Stimulated activated CD8-positive, alpha-beta memory T cell treated with anti-CD3 and anti-CD28 coated beads, Interleukin-7, amount 100 ng/mL, for 1 hour (primary cell): ENCODE measurements at places on chromosomes 1 and 21.

DNA sequence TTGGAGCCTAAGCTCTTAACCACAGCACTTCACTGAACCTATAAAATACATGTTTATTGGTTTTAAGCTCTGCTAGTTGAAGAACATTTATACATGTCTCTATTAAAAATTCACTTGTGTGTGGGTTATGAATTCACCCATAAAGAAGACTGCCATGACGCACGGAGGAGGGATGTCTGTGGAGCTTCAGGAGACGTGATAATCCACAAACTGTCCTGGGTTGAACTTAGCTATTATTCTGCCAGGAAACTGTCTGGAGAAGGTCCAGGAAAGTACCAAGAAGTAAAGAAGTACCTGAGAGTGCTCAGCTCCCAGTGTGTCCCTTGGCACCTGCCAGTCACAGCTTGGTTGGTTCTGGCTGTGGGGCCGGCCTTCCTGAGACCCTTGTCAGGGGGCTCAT is 56.3 kb downstream of the DDR2 start:
- no peak for DNase-seq

DNA sequence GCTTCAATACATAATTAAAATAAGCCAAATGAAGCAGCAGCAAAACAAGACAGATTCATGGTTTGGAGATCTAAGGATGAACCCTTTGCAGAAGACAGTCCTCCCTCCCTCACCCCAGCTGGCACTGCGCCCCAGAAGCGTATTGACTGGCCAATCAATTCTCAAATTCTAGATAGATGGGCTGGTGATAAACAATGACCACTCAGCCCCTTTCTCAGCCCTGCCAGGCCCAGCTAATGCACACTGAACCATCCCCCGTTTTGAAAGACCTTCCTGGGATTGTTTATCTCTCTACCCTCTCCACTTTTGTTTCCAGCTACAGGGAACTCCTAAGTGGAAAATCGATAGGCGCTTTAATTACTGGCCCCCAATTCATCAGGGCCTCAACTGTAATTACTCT is 29.0 kb downstream of the TNR start:
- no peak for DNase-seq

DNA sequence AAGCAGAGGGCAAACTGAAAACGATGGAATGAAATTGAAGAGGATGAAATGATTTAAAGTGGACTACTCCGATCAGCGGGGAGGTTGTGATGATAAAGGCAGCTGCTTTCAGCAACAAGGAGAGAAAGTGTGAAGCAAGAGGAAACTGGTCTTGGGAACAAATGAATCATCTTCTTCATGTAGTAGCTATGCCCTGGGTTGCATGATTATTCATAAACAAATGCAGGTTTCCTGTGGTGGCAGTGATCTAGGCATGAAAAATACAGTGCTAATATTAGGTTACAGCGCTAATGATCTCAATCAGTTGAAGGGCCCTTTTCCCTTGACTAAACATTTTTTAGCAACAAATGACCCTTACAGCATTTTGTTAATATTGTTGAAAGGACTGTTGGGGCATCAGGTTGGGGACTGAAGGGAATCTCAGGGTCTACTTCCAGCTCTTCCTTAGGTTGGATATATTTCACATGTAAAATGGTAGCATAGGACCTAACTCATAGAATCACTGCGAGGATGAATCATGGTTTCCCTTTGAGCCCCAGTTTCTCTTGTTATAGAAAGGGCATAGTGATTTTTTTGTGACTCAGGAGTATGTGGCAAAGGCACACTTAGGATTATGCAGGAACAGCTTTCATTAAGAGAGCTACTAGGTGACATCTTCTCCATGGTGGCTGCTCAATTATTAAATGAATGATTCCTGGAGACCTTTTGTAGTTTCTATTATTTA is 1.9 kb upstream of the ZFYVE9 start:
- DNase-seq: no peak

- DNase-seq: no peak
Observed at GRCh38 chr1:110718452-110718851, 43.7 kb upstream of the KCNA3 start.

GRCh38 chr1:193538680-193539079 is 352.3 kb upstream of the B3GALT2 start:
- DNase-seq: no peak

GRCh38 chr1:156045076-156045475 is 8.5 kb downstream of the UBQLN4 start:
- no peak for DNase-seq

DNA sequence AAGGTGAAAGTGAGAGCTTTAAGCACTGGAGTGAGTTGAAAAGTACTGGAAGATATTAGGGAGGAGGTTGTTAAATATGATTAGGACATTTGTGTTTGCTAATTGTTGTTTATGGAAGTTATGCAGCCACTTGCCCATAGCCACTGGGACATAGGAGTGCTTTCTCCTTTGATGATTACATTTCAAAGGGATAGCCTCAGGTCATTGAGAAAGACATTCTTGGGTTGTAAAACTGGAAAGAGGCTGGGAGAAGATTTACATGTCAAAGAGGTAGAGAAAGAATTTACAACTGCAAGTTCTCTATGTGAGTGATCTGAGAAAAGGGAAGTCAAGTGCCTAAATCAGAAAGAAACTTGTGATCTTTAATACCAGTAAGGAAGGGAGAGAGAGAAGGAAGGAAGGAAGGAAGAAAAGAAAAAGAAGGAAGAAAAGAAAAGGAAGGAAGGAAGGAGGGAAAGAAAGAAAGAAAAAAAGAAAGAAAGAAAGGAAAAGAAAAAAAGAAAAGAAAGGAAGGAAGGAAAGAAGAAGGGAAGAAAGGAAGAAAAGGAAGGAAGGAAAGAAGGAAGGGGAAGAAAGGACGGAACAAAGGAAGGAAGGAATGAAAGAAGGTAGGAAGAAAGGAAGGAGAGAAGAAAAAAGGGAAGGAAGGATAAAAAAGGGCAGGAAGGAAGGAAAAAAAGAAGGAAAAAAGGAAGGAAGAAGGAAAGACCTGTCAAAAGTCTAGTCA is 284.6 kb upstream of the DPYD start:
- no peak for DNase-seq

DNA sequence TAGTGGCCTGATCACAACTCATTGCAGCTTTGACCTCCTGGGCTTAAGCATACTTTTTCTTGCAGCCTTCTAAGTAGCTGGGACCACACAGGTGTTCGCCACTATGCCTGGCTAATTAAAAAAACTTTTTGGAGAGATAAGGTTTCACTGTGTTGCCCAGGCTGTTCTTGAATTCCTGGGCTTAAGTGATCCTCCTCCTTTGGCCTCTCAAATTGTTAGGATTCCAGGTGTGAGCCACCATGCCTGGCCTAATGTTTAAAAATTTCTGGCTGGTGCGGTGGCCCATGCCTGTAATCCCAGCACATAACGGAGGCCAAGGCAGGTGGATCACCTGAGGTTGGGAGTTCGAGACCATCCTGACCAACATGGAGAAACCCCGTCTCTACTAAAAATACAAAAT is 24.4 kb downstream of the YTHDF2 start:
- no peak for DNase-seq

GRCh38 chr1:66035616-66036245 is 243.0 kb downstream of the PDE4B start:
- DNase-seq: no peak

DNA sequence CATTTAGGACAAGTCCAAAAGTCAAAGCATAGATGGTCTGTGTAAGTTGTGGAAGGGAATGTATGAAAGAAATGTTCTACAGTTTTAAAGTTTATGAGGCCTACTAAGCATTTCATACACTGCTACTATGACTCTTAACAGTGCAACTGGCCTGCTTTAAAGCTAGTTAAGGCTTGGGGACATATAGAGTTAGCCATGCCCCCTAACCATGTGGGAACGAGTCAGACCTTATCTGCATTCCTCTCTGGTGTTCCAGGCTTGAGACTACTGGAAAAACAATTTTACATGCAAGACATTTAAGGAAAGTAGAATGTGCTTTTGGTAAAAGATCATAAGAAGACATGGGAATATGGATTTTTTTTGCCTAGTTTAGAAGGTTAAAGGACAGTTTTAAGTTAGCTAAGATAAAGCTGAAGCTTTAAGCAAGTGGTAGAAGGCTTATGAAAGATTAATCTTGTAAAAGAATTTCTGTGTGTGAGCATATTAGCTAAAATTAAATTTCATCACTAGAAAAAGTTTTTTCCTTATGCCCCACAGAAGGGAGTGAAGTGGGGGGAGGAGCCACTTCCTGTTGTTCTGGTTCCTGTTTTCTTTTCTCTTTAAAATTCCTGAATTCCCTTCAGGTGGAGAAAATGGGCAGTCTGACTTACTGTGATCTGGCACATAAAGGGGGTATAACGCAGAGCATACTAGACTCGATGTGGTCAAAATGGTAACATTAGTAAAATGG is 8.9 kb upstream of the CD48 start:
- DNase-seq: no peak

DNA sequence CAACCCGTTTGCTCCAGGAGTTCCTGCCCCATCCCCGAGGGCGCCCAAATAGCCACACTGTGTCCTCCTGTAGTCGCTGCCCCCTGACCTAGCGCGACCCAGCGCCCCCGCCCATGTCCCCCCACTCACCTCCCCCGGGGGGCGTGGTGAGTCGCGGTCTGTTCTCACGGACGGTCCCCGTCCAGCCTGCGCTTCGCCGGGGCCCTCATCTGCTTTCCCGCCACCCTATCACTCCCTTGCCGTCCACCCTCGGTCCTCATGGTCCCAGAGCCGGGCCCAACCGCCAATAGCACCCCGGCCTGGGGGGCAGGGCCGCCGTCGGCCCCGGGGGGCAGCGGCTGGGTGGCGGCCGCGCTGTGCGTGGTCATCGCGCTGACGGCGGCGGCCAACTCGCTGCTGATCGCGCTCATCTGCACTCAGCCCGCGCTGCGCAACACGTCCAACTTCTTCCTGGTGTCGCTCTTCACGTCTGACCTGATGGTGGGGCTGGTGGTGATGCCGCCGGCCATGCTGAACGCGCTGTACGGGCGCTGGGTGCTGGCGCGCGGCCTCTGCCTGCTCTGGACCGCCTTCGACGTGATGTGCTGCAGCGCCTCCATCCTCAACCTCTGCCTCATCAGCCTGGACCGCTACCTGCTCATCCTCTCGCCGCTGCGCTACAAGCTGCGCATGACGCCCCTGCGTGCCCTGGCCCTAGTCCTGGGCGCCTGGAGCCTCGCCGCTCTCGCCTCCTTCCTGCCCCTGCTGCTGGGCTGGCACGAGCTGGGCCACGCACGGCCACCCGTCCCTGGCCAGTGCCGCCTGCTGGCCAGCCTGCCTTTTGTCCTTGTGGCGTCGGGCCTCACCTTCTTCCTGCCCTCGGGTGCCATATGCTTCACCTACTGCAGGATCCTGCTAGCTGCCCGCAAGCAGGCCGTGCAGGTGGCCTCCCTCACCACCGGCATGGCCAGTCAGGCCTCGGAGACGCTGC is 1.1 kb downstream of the HTR6 start:
- DNase-seq: no peak

DNA sequence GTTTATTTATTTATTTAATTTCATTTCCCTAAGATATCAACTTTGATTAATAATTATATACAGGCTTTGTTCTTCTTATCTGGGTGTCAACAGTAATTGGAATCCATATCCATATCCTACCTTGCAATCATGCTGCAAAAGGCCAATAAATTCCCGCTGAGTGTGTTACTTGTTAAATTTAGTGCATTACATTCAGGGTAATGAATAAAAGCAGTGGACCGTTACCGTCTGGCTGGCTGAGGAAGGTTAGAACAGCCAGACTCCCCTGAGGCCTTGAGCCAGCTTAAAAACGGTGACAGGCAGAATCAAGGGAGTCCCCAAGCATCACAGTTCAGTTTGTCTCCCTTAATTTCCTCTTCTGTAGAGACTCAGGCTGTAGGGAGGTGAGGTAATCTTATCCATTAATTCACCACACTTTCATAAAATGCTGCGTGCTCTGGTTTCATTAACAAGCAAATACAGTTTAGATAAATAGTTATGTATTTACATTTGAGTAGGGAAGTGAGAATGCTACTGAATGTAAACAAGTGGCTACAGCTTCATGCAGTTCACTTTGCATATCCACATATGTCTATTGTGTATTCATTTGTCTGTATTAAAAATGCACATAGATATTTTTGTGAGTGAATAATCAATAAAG is 888.2 kb upstream of the CXADR start:
- no peak for DNase-seq

DNA sequence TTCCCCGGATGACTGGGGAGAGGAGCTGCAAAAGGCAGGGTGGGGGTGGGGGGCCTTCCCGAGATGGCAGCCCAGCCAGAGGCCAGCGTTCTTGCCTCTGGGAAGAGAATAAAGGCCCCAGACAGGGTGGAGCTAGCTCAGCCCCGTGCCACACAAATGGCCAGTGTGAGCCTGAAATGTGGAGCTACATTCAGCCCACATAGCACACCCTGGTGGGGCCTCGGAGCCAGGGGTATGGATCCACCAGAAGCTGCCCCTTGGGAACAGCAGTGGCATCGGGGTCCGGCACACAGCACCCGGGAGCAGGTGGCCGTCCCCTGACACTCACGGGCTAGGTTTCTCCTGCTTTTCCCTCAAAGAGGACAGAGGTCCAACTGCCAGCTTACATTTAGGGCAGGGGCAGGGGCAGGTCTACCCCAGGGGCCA is 93.9 kb downstream of the PDE9A start:
- no peak for DNase-seq

DNA sequence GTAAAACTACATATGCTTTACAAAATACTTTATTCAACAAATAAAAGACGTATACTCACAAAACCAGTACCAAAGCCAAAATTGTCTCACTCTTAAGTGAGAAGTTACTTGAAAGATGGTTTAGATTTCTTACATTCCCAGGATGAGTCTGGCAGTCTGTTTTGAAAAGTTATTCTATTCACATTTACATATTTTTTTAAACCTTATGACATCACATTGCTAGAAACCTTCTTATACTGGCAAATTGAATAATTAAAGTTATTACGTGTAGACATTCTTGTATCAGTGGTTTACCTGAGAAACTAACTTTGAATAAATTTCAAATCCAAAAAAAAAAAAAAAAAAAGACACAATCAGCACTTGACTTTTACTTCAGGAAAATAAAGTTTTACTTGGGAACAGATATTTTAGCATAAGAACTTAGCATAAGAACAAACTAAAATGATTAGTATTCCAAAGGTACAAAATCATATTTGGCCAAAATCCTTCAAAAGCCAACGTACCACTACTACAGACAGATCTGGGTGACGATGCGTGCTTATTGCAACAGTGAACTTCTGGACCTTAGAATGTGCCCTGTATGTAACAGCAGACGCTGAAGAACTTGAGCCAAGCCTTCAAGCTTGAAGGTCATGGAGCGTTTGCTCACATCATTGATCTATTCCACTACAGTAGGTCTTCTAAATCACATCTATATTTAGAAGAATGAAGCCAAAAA is 2.5 kb downstream of the CDC42BPA start:
- DNase-seq: no peak
